WERI-Rb-1 (cell line): ENCODE measurements at places on chromosomes 13 and 19.

DNA sequence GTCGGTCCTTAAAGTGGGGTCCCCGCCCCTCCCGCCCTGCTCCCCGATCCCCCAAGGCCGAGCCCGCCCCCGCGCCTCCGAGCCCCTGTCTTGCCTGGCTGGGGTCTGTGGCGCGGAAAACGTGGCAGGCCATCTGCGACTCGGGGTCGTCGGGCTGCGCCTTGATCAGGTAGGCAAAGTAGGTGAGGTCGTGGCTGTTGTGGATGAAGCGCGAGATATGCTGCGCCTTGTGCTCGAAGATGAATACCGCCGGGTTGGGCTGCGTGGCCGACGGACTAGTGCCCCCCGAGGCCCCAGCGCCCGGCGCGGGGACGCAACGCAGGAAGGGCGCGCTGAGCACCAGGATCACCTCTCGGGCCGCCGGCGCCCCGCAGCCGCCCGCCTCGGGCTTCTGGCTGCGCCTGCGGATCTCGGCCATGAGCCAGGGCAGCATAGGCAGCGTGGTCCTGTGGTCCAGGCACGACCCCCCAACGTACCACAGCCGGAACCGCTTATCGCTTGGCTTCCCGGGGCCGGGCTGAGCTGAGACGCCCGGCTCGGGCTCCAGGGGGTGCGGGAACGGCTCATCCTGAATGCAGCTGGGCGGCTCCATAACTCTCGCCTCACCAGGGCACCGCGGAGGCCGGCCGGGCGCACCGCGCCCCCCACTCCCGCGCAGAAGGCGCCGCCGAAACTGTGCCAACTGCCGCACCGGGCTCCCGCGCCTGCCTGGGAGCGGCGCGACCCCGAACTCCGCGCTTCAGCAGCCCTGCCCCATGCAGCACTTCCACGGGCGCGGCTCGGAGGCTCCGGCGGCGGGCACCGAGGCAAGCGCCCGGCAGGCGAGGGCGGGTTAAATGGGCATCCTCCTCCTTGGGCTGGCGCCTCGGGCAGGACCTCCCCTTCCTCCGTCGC, 546 bp downstream of the TBC1D4 start:
- peak; percentile 12 for DNase-seq

DNA sequence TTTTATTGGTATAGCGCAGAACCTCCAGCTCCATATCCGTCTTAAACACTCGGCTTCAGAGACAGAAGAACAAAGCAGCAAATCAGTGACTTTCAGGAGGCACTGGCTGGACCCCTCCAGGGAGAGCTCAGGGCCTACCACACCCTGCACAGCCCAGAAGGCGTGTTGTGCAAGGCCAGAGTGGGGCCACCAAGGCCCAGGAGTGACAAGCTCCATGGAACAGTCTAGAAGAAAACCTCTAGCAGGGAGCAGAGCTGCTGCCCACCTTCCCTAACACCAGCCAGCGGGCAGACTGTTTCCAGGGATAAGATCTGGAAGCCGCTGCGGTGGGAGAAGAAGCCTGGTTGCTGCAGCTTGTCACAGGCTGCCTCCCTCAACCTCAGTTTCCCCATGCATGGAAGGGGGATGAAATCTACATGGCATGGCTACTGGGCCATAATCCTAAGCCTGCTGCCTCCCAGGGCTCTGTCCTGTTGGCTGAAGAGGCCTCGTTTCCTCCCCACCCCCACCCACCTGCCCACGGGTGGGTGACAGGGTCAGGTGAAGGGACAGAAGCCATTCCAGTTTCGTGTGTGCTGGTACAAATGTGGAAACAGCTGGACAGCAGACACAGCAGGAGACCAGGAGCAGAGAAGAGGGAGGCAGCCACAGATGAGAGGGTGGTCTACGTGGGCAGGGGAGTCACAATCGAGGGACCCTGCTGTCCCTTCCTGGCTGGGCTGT, 57.4 kb downstream of the PEPD start:
- DNase-seq, result no peak

GRCh38 chr19:39154629-39155100, 29.1 kb downstream of the PAK4 start:
- DNase-seq, result peak; percentile 34

GRCh38 chr13:79662882-79663281, 181.9 kb downstream of the NDFIP2 start:
- peak; percentile 13 for DNase-seq

- peak; percentile 87 for DNase-seq
Measured at GRCh38 chr13:102870677-102871415, 25.0 kb downstream of the ERCC5 start.

DNA sequence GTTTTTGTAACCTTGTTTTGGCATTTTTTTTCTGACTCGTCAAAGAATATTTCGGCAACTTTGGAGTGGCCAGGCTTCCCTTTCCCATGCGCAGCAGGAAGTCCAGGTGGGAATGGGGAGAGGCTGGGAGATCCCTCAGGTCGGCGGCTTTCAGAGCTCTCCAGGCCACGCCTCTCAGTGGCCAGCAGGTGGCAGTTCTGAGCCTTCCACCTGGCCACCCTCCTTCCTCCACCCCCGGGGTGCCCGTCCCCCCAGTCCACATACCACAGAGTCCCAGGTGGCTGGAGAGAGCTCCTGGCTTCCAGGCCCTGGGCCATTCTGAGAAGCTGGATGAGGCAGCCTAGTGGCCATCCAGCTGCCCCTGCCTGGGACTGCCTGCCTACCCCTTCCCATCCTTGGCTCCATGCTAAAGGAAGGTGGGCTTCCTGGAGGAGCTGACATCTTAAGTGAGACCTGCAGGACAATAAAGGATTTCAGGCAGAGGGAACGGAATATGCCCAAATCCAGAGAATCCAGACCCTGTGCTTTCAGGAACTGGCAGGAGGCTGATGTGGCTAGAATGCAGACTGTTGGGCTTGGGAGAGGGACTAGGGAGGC, 46.3 kb downstream of the CCNE1 start:
- DNase-seq, result peak; percentile 71

DNA sequence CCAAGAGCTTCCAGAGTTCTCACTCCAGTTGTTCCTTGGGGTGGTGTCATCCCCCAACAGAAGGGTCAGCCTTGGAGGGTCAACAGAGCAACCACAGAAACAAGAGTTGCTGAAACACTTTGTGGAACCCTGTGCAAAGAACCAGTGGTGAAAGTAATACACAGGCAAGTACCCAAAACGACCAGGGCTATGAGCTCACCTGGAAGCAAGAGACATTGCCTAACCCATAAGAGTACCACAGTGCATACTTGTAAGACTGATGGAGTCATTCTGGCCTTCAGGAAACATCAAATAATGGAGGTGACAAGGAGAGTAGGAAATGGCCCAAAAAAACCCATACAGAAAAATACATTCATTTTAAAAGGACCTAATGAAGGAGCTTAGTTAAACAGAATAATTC, 184.3 kb upstream of the TSC22D1 start:
- DNase-seq, result no peak

DNA sequence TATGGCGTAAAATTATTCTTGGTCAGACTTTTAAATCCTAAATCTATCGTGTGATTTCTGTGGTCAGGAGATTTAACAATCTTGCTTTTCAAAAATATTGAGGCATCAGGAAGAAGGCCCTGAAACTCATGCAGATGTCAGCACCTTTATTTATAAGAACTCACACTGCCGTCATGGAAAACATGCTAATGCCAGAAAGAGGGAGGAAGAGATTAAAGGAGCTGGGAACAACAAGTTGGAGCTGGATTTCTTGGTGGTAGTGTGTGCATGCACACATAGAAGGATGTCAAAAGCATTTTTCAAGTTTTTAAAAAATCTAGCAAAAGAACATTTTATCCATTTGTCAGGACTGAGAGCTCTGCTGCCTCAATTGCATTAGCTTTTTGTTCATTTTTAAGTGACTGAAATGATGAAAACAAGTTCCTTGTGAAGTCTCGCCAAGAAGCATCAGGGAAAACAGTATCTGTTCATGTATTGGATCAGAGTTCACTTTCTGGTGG, 342.5 kb downstream of the SPRY2 start:
- DNase-seq, result no peak

- no peak for DNase-seq
Measured at GRCh38 chr19:50358483-50359327, 6.7 kb downstream of the NAPSA start.

DNA sequence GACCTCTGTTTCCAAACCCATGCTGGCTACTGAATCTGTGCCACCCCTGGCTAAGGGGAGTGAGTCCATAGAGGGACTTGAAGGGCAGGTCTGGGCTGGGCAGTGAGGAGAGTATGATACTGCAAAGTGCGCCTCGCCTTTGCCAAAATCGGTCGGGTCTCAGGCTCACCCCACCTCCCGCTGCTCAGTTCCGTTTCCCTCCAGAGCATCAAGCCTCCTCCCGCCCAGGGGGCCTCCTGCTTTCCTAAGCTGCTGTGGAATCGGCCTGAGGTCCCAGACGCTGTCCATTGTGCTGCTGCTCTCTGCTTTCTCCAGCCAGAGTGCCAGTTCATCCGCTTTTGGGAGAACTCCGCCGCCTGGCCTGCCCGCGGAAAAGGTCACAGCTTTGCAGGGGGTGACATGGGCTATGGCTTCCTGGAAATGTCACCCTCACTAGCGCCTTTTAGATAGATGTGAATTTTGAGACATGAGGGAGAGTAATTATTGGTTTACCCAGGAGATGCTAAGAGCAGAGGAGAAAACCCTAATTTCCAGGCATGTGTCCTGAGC, 1418.4 kb downstream of the UQCRFS1 start:
- DNase-seq, result no peak

DNA sequence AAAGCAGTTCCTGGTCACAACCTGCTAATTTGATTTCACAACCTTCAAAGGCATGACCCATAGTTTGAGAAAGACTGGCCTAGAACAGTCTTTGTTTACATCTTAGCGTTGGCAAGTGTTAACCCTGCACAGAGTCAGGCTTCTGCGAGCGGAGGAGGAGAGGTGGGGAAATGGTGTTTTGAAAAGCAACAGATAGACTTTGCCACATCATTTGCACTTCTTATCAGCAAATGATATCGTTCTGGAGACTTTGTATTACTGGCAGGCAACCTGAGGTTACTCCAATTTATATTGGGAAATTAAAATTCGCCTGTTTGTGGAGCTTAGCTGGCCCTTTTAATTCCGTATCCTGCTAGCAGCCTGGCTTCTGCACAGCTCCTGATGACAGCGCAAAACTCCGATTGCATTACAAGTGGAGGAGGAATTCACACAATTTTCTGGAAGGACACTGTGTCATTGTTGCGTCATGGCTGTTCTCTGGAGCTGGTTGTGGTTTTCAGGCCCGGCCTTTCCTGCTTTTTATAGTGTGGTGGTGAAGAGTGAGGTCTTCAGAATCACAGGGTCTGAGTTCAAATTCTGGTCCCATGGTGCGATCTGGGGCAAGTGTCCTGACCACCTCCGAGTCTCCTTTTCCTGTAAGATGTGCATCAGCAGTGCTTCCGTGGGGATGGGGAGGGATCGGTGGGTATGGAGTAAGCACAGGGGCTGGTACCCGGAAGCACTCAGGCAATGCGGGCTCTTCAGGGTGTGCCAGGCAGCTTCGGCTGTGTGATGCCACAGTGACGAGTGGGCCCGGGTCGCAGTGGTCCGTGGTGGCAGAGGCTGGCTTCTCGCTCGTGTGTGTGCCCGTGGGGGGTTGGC, 49.1 kb upstream of the EHD2 start:
- no peak for DNase-seq

GRCh38 chr19:6668691-6669090, 1.3 kb downstream of the TNFSF14 start:
- DNase-seq, result no peak

DNA sequence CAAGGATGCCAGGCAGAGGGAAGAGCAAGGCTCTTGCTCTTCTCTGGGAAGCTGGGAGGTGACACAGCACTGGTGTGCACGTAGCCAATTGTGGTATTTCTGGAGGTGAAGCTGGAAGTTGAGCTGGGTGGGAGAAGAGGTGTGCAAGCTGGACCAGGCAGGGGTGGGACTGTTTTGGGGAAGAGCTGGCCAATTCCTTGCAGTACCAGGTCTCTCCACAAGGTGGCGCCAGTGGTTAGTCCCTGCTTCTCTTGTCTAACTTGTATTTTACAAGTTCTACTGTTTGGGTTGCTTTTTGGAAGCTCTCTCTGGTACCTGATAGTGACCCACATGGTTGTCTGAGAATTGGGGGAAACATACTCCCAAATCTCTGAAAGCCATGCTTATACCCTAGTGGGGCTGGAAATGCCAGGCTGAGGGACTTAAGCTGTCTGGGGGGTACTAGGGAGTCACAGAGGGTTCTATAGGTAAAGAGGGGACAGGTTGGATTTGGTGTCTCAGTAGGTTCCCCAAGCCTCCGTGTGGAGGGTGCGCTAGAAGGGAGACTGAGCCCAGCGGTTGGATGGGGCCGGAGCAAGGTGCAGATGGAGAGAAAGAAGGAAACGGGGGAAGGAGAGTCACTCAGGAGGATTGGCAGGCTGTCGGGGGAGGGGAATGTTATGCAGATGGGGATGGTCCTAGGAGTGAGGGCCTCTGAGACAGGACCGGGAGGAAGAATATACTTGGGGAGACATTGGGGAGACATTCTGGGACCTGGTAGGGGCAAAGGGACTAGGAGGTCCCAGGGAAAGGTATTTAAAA, 3.0 kb downstream of the HPN start:
- DNase-seq, result peak; percentile 64

- no peak for DNase-seq
Measured at GRCh38 chr13:20582026-20582425, 15.1 kb downstream of the IFT88 start.

GRCh38 chr19:1827566-1828278, 15.6 kb upstream of the ATP8B3 start:
- no peak for DNase-seq

DNA sequence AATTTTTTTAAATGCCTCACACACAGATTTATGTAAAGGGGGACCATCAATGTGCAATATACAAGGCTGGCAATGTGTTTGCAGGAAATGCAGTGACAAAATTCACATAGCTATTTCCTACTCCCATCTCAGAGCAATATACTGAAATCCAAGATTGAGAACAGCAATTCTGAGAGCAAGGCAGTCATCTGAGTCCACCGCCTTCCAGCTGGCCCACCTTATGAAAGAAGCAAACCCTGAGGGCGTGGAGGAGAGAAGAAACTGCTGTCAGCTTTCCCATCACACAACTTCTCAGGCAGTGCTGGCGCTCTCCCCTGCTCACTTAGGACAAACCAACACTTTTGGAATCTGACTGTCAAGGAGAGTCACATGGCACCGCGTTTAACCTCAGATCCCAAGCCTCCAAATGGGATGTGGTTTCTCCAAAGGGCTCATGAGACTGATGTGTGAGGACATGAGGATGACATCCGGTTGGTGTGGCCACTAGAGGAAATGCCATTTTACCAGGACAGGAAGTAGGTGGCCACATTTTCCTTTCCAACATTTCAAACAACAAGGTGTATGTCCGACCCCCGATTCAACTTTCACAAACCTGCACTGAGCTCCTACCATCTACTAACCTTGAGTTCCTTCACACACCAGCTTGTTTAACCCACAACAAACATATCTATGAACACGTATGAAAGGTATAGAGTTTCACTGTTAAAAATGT, 3.7 kb upstream of the DOCK9 start:
- no peak for DNase-seq

GRCh38 chr19:53156850-53157249, 2.0 kb downstream of the ZNF347 start:
- no peak for DNase-seq

GRCh38 chr13:28438598-28439334, 56.2 kb downstream of the FLT1 start:
- DNase-seq, result no peak

- no peak for DNase-seq
Measured at GRCh38 chr13:86810361-86810760, 860.8 kb upstream of the SLITRK5 start.

GRCh38 chr19:20028611-20029010, 10.7 kb downstream of the ZNF682 start:
- no peak for DNase-seq

- DNase-seq, result no peak
Measured at GRCh38 chr13:34521171-34521570, 420.9 kb upstream of the NBEA start.
